ENCODE measurements at places on chromosomes 1 and 21.

- H3K4me1 ChIP-seq, result no peaks in the 10 kb centered on the region
- no peak overlapping the region for H3K27ac ChIP-seq
- DNase-seq, result no peak
- H3K36me3 ChIP-seq, result no peaks in the 10 kb centered on the region
Measured at GRCh38 chr1:22749919-22750684, 39.5 kb downstream of the EPHB2 start.

- peak; percentile 18 for DNase-seq
- no peaks in the 10 kb centered on the region for H3K27me3 ChIP-seq
- no peak overlapping the region for H3K27ac ChIP-seq
- peak overlapping the region; percentile 96 for H3K4me3 ChIP-seq
- H3K4me1 ChIP-seq, result peaks cover 18% of the 10 kb centered on the region
Measured at GRCh38 chr1:40450495-40451237, 390 bp downstream of the ZFP69B start.

GRCh38 chr1:176669782-176670181 is 206.8 kb downstream of the PAPPA2 start:
- DNase-seq, result no peak
- no peaks in the 10 kb centered on the region for H3K4me1 ChIP-seq
- no peak overlapping the region for H3K4me3 ChIP-seq
- peaks cover 10% of the 10 kb centered on the region for H3K27me3 ChIP-seq
- no peak overlapping the region for H3K27ac ChIP-seq

DNA sequence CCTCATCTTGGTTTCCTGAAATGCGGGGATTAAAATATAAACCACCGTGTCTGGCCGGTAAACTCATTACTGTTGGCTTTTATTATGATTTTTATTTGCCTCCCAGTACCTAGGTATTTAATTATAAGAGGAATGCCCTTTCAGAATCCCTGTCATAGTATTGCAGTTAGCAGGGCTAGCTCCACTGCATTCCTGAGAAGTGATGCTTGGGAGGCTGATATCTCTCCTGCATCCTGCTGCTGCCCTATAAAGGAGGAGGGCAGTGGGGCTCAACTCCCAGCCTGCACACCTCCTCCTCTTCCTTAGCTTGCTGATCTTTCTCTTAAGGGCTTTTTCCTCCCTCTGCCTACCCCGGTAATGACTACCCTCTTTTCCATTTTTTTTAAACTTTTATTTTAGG is 19.9 kb upstream of the DISC1 start:
- no peak overlapping the region for H3K4me3 ChIP-seq
- no peak for DNase-seq
- no peak overlapping the region for H3K27ac ChIP-seq
- H3K36me3 ChIP-seq, result peaks cover 10% of the 10 kb centered on the region
- peaks cover 31% of the 10 kb centered on the region for H3K4me1 ChIP-seq
- H3K27me3 ChIP-seq, result peaks cover 16% of the 10 kb centered on the region

GRCh38 chr1:35164893-35165292 is 28.1 kb downstream of the SFPQ start:
- no peaks in the 10 kb centered on the region for H3K4me1 ChIP-seq
- H3K27me3 ChIP-seq, result no peaks in the 10 kb centered on the region
- no peaks in the 10 kb centered on the region for H3K36me3 ChIP-seq
- H3K27ac ChIP-seq, result no peak overlapping the region
- DNase-seq, result no peak

GRCh38 chr1:165549973-165550372 is 6.2 kb downstream of the LRRC52 start:
- peaks cover 56% of the 10 kb centered on the region for H3K27me3 ChIP-seq
- no peaks in the 10 kb centered on the region for H3K4me1 ChIP-seq
- H3K27ac ChIP-seq, result no peak overlapping the region
- H3K4me3 ChIP-seq, result no peak overlapping the region

DNA sequence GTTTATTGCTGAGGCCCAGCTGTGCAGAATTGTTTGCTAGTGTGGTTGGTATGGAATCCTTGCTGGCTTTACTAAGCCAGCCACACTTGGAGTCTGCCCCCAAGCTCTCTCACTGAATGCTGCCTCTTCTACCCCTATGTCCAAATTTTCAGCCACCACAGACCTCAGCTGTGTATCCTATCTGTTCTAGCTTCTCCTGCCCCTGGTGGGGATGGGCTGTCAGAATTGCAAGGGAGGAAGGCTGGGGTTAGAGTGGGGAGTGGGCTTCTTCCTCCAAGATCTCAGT is 4.4 kb downstream of the NHLH1 start:
- no peak for DNase-seq
- no peaks in the 10 kb centered on the region for H3K27me3 ChIP-seq
- H3K4me1 ChIP-seq, result peaks cover 20% of the 10 kb centered on the region

- H3K27me3 ChIP-seq, result no peaks in the 10 kb centered on the region
- DNase-seq, result no peak
- peak overlapping the region; percentile 76 for H3K27ac ChIP-seq
- H3K4me3 ChIP-seq, result peak overlapping the region; percentile 48
- H3K36me3 ChIP-seq, result no peaks in the 10 kb centered on the region
- H3K4me1 ChIP-seq, result peaks cover 30% of the 10 kb centered on the region
Measured at GRCh38 chr1:232589812-232590743, 39.9 kb downstream of the SIPA1L2 start.

- DNase-seq, result no peak
- no peaks in the 10 kb centered on the region for H3K36me3 ChIP-seq
- no peak overlapping the region for H3K27ac ChIP-seq
- no peaks in the 10 kb centered on the region for H3K4me1 ChIP-seq
- no peak overlapping the region for H3K4me3 ChIP-seq
- H3K27me3 ChIP-seq, result no peaks in the 10 kb centered on the region
Measured at GRCh38 chr1:22332795-22333499, 118.7 kb upstream of the ZBTB40 start.
